ENCODE measurements at places on chromosomes 6 and 20.

DNA sequence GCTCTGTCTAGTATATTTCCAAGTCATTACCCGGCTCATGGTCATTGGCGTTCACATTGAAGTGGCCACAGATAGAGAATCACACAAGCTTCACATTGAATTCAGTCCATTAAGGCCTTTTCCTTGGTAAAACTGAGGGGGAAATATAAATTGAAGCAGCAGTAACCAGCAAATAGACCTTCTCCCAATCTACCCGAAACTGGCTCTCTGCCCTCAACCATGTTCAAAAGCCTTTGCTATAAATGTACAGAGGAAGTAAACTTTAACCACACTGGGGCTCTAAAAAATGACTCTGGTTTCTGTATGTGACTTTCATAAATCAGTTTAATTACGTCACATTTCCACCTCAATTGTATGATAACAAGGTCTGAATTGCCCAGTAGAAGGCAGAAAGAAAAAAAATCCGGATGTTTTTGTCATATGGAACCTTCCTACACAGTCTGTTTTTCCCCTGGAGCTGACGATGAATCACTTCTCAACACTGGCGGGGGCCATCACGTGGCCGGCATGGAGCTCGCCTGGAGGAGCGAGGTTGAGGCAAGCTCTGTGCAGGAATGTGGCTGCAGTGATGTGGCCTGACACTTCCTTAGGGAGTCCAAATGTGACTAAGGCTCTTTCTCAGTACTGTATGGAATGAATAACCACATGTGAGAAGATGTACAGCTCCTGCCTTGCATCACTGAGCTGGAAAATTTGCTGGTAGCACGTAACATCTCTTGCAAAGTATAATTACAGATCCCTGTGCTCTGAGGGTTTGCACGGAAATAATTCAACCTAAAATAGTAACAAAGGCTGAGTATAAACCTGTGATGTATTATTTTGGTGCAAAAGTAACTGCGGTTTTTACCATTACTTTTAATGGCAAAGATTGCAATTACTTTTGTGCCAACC is 58.6 kb upstream of the SNX9 start:
- DNase-seq, result peak; percentile 62

DNA sequence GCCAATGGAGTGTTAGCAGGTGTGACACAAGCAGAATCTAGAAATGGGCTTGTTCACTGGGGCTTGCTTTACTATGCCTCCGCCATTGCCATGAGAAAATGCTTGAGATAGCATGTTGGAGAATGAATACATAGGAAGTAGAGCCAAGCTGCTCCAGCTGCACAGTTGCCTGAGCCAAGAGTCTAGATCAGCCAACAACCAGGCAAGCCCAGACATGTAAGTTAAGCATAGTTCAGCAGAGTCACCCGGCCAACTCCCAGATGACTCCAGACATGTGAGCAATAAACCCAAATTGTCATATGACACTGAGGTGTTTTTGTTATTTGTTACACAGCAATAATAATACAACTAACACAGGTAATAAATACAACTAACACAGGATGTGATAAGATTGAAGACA is 167.9 kb downstream of the HAO1 start:
- DNase-seq, result no peak

GRCh38 chr6:22943327-22943726 is 374.0 kb downstream of the HDGFL1 start:
- no peak for DNase-seq

DNA sequence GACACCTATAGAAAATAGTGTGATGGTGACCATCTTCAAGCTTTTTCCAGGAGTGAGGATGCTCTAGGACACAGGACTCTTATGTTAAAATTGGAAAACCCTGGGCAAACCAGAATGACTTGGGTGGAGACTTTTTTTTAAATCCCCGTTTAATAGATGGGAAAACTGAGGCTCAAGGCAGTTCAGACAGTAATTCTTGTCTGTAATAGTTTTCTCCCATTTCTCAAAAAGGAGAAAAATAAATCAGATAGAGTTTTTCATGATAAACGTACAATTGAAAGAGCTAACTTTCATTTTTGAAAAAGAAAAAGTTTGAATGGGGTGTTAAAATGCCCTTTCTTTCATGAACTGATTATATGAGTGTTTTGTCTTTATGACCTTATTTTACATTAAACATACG is 6.8 kb downstream of the BCAS1 start:
- no peak for DNase-seq

- DNase-seq, result no peak
Measured at GRCh38 chr6:26401389-26401986, 587 bp upstream of the BTN3A1 start.

DNA sequence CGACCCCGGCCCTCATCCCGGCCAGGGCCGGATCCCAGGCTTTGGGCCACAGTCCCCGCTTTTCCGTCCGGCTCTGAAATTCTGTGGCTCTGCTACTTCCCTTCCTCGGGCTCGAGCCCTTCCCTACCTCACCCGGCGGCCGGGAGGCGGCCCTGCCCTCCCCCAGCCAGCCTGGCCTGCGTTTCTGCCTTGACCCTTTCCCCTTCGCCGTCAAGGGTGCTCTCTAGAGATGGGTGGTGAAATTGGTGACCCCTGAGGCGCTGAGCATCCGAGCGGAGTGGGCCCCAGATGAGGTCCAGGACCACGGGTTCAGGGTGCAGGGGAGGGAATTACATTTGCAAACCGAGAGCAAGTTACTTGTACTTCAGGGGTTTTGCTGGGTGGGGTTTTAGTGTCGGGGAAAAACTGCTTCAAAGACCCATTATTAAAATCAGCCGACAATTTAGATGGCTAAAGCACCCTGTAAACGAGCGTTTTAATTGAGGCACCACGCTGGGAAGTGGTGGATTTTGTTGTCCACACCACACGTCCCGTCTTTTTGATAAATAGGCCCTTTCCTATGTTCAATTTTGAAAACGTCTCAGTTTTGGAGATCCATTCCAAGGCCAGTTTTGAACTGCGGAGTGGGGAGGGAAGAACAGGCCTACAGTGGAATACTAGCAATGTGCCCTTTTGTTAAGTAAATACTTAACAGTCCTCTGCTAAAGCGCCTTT is 9.9 kb downstream of the TFAP2A start:
- DNase-seq, result no peak
